ENCODE measurements at places on chromosomes 11 and 22.

- no peak for DNase-seq
These were observed 157.3 kb downstream of the AASDHPPT start for GRCh38 chr11:106234794-106235193.

DNA sequence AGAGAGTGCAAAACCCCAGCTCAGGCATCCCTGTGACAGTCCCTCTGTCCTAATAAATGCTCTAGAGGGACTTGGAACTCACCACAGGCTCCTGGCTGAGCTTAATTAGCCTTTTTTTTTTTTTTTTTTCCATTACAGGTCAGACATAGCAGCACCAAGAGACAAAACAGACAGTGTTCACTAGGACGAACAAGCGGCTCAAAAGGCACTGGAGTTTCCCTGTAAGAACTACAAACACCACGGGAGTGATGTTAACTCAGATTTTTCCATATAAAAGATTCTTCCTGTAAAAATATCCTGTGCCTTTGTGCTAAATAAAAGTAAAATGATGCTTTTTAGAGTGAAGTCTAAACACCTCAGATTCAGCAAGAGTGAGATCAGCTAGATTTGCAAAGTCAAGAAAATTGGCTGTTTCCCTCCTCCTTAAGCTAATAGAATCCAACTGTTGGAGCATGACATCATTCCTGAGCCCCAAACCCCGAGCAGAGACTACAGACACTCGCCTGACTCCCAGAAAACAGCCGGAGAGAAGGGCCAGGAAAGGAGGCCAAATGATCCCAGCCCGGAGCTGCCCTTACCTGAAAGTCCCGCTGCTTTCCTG, 101.0 kb upstream of the AKIP1 start:
- no peak for DNase-seq

DNA sequence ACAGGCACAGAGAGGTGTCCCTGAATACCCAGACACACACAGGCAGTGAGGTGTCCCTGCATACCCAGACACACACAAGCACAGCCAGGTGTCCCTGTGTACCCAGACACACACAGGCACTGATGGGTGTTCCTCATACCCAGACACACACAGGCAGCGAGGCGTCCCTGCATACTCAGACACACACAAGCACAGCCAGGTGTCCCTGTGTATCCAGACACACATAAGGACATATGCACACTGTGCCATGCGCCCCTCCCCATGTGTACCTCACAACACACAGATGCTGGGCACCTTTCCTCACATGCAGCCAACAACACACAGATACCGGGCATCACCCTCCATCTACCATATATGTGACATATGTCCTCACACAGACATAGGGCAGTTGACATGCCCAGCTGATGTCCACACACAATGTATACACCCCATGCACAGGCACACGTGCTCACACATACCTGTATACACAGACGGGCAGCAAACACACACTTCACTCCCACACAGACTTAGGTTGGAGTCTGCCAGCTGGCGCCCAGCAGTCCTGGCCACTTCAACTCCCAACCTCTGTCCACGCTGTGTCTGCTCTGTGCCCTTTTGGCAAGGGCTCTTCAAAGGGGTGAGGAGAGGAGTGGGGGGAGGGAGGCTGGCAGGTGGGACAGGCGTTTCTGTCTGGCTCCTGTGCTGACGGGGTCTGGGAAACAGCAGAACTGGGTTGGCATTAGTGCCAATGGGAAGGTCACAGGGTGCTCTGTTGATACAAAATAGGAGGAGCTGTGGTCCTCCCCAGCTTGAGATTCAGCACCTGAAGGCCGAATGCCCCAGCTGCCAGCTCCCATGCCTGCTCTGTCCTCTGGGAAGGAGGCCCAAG, 69.4 kb upstream of the ALX4 start:
- DNase-seq: no peak

GRCh38 chr11:17515443-17516176, 28.6 kb downstream of the USH1C start:
- DNase-seq: no peak

DNA sequence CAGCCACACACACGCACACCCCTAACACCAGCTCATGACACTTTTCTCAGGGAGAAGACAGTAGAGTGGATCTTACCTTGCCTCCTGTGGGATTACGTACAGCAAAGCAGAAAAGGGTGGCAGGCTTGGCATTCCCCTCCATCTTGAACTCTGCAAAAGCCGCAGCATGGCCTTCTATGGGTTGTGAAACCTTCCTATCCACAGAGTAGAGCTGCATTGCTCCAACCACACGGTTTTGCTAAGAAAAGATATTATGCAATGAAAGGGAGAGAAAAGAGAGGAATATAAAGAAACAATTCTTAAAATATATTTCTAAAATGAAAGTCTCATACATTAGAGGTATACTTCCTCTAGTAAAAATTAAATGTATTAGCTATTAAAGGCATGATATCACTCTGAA, 48.8 kb downstream of the CLTCL1 start:
- DNase-seq: no peak

GRCh38 chr22:20392983-20393704, 807 bp upstream of the ZNF74 start:
- no peak for DNase-seq

- DNase-seq: no peak
These were observed 1476.5 kb downstream of the TBC1D22A start for GRCh38 chr22:48238966-48239365.

DNA sequence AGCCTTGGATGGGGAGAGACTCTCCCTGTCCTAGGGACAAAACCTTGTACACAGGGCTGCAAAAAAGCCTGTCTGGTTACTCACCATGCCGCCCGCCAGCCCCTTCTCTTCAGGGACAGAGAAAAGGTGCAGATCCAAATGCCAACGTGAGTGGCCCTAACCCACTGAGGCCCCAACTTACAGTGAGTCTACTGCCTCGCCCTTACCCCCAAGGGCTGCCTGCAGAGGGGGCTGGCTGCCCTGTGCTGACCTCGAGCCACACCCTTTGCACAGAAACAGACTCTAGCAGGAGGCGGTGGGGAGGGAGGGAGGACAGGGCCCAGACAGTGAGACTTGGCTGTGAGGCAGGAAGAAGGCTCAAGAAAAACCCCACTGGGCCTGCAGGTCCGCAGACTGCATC, 13.6 kb upstream of the CHST1 start:
- no peak for DNase-seq

DNA sequence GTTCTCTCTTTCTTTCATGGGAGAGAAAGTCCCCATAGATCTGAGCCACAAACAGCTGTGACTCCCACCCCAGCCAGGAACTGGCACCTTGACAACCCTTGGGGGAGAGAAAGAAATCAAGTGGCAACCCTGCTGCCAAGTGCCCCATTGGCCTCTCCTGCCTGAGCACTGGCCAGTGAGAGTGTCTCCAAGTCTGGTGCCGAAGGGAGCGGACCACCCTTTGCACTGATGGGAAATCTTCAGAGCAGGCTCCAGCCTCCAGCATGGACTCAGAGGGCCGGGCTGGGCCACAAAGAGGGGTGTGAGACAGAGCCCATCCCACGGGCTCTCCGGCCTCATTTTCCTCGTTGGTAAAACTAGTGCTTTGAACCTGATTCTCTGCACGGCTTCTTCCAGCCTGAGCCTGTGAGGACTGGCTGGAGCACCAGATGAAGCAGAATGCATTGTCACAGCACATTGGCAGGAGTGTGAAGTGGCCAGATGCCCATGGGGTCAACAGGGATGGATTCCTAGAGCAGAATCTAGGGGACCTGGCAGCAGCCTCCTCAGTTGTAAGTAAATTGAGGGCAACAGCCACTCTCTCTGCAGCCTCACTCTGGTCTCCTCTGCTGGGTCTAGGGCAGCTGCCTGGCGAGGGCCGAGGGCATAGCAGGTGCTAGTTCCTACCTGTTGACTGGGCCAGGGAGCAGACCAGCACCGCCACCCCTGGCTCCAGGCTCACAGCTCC, 81.4 kb downstream of the TRIM29 start:
- DNase-seq: no peak

DNA sequence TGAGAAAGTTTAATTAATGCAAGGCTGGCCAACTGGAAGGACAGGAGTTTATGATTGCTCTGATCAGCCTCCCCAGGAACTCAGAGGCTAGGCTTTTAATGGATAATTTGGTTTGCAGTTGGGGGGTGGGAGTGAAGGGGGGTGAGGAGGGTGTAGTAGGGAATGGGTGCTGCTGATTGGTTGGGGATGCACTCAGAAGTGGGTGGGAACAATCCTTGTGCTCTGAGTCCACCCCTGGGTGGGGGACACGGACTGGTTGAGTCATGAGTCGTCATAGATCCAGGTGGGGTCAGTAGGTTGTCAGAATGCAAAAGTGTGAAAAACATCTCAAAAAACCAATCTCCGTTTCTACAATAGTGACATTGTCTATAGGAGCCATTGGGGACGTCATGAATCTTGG, 20.9 kb upstream of the CYB5R3 start:
- no peak for DNase-seq

- no peak for DNase-seq
These were observed 7.5 kb upstream of the HTR3A start for GRCh38 chr11:113967361-113967760.

DNA sequence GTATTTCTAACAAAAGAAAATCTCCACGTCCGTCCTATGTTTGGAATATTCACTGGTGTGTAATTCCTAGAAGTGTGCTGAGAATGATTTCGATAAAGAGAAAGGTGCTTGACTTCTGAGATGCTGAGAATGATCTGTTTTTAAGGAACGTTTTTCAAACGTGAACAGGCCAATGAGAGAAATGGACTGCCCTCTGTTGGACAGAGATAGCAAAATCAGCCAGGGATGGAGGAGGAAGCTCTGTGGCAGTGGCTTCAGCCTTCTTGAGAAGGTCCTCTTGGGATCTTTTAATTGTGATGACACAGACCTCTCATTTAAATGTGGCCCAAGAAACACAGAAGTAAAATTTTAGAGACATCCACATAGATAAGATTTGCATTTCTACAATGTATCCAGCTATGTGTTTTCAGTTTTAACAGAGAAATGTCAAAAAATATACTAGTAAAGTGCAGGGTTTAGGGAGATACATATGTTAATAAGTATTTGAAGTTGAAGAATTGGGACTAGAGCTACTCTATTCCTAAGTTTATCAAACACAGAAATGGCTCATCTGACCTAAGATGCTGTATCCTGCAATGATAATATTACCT, 84.0 kb upstream of the RCN1 start:
- peak; percentile 3 for DNase-seq

GRCh38 chr11:18265949-18266348, at the start of gene SAA1:
TSS of gene SAA1 (plus strand) at chr11:18266264. CDS start at chr11:18266888, 624 bp downstream.
- DNase-seq: no peak

GRCh38 chr11:115503083-115503885, 931 bp downstream of the CADM1 start:
- DNase-seq: no peak

GRCh38 chr11:8290081-8290810, 26.6 kb upstream of the LMO1 start:
- no peak for DNase-seq

GRCh38 chr11:94866936-94867795, 99.0 kb downstream of the AMOTL1 start:
- no peak for DNase-seq

DNA sequence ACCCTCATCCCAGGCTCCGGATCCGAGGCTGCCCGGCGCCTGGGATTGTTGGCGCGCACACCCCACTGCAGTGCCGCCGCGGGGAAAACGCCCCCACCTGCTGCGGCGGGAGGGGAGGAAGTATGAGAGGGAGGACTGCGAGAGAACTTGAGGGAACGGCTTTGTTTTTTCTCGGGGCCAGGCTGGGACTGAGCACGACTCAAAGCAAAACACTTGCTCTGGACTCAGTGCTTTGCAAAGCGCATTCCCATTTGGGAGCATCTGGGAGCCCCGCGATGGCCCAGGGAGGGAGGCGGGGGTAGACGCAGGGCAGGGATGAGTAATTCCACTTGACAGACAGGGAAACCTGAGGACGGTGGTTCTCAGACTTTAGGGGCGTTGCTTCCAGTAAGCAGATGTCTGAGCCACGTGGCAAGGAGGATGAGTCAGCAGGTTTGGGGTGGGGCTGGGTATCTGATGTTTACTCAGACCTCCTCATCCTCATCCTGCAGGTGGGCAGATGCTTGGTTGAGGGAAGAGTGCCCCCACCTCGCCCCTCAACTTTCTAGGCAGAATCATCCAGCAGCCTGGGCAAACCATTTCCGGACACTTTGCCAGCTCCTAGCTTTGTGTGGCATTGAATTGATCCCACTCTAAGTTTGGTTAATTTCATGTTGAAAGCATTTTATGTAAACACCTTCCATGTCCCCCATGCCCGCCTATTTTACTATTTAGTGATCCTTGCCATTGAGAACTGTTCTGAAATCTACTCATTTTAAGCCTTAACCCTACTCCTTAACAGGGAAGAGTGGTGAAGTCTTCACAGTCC, 1.5 kb downstream of the MIAT start:
- DNase-seq: peak; percentile 80

DNA sequence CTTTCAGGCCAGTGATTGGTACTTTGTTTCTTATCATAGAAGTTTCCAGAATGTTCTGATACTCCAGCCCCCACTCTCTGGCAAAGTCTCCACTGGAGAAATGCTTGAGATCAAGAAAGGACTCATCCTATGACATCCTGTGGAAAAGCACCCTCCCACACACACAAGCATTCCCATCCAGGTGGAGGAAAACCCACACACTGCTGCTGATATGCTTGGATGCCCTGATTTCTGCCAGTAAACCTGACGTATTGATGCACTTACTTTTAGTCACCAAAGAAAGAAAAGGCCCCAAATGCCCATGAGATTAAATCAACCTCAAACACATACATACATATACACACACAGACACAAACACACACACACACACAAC, 9.2 kb upstream of the SLC5A12 start:
- DNase-seq: no peak

- DNase-seq: no peak
These were observed 2.1 kb downstream of the LPXN start for GRCh38 chr11:58573451-58574104.

DNA sequence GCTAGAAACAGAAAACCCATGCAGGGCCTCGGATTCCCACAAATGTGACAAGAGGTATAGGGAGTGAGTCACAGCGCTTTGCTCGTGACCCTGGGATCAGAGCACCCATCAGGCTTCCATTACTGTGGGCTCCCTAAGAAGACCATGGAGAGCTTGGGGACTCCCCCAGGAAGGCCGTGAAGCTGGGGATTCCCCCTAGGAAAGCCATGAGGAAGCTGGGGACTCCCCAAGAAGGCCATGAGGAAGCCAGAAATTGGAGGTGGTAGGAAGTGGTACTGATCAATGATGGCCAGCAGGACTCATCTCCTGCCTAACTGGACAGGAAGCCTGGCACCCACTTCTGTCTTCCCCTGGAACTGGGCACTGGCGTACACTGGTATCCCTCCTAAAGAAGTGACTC, 10.1 kb upstream of the DCPS start:
- no peak for DNase-seq

- DNase-seq: no peak
These were observed 35.4 kb downstream of the PISD start for GRCh38 chr22:31626427-31627150.

GRCh38 chr11:2621894-2622293, 77.9 kb downstream of the KCNQ1OT1 start:
- no peak for DNase-seq

- DNase-seq: no peak
These were observed 26.6 kb downstream of the TRIM5 start for GRCh38 chr11:5658318-5658717.

Measured in AG09319 (cell line).